ENCODE measurements at places on chromosomes 2 and 18.

DNA sequence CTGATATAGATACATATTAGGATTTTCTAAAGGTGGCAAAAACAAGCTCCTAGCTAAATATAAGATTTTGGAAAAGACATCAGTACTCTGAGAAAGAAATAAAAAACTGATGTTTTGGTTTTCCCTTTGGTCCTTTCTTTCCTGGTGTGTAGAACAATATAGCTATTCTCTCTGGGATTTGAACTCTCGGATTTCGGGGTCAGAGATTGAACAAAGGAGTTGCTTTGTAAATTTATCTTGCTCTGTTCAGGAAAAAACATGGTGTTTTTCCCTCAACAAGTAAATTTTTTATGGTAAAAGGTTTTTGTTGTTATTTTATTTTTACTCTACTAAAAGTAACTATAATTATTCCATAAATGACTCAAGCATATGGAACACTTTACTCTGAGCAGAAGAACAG lies 889.3 kb downstream of the ERBB4 start:
- no peak for DNase-seq

GRCh38 chr2:204183608-204184007 lies 247.0 kb downstream of the ICOS start:
- no peak for DNase-seq

GRCh38 chr2:236889791-236890704 lies 195.6 kb upstream of the COPS8 start:
- no peak for DNase-seq

GRCh38 chr2:231222318-231223000 lies 24.0 kb downstream of the ARMC9 start:
- DNase-seq, result no peak
